ENCODE measurements at places on chromosomes 4 and X.

DNA sequence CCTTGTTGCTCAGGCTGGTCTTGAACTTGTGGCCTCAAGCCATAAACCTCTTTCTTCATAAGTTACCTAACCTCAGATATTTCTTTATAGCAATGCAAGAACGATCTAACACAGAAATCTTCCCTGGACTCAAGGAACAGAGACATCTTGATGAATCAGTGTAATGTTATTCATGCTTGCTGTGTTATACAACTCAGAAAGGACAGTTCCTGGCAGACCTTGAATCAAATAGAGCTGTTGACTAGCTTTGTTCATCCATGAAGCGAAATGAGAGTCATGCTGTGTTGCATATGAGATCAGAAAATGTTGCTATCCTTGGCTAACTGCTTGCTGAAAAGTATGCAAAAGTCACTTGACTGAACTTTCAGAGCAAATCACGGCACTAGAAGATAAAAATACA is 72.6 kb upstream of the ARHGAP24 start:
- no peak for DNase-seq

DNA sequence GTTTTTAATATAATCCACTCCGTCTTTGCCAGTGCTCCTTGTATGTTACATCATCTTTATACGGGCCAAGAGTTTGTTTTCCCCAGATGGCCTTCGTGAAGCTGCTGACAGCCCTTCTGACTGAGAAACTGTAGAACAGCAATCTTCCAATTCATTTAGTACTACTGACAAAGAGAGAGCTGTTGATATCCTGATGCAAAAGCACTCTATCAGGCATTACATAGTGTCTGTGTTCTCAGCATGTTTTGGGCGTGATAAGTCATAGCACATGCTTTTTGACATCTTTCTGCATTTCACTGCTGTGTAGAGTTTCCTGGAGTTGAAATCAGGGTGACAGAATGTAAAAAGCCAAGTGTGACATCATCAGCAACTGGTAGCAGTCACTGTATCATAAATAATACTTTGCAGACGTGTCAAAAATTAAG is 746.3 kb upstream of the FAM241A start:
- DNase-seq, result no peak

DNA sequence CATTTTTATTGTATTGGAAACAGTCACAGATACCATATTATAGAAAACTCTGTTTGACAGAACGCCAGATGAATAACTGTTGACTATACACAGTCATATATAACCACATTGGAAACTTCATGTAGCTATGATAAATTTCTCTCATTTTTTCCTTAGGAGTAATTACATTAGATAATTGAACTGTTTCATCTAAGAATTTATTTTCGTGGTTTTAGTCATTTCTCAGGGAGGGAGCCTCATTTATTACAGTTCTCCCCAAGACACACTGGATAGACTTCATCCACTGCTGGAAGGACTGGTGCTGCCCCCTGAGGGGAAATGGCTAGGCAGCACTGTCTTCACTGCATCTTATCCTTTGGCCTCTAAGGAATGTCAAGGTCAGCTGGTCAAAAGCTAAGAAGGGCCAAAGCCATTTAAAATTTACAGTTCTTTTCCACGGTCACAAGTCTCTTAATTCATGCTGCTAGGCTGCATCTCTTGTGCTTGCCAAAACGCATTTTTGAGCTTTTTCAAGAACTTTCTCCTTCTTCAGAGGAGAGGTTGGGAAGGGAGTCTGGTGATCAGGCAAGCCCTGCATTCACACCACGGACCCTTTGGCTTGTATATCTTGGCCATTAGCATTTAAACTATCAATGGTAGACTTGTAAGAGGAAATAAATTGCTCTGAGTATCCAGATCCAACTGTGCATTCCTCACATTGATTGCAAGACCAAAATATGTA is 145.1 kb downstream of the CBR4 start:
- DNase-seq, result no peak

DNA sequence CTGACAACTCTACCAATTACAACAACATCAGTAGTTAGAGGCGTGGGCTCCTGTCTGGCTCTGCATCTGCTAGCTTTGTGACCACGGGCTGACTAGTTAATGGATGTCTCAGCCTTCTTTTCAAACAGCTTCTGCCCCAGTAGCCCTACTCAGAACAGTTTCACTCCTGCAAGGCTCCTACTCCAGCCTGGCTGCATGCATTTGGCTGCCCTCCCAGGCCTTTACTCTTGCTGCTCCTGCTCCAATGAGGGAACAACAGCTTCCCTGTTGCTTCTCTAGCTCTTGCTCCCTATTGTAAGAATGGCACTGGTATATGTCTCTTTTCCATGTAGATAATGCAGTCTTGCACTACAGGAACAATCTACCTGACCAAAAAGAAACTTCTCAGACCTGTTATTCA is 93.3 kb downstream of the TTC29 start:
- no peak for DNase-seq

DNA sequence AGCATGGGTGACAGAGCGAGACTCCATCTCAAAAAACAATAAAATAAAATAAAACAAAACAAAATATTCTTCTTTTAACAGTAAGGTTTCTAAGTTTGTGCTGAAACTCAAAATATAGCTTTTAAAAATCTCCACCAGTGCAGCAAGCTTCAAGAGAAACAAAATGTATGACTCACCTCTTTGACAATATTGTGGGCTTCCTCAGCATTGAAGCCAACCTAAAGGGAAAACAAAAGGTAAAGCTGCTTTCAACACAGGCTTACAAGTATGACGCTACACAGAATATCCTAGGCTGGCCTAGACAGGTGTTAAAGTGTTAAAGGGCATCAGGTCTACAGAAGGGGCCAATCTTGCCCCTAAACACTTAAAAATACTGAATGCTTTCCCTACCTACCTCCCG is 1.2 kb downstream of the DYNLT3 start:
- DNase-seq, result no peak

GRCh38 chr4:6333301-6334202 is 63.9 kb downstream of the WFS1 start:
- no peak for DNase-seq

GRCh38 chr4:137363496-137363895 is 168.8 kb downstream of the PCDH18 start:
- DNase-seq, result no peak

DNA sequence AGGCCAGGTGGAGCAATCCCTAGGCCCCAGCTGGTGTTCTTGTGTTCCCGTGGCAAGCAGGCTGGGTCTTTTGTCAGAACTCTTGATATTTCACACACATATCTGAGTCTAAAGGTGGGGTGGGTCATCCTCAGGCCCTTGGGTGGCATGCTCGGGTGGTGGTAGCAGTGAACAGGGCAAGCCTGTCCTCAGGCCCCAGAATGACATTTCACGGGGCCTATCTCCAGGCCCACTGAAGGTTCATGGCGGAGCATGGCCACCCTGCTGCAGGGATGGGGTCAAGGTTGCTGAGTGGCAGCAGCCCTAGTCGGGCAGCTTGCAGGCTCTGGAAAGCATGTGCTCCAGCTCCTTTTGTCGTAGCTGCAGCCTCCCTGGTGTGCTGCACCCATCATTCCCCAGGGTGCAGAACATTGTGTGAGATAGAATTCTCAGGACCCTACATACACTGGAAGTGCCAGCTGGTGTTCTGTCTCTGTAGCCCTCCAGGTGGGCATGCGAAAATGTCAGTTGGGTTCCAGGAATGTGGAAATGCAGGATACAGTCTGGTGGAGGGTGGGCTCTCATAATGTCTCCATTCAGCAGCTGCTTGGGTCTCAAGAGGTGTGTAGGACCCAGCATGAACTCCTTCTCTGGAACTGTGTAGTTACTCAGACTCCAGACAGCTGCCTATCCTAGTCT is 1571.8 kb downstream of the STIM2 start:
- no peak for DNase-seq

DNA sequence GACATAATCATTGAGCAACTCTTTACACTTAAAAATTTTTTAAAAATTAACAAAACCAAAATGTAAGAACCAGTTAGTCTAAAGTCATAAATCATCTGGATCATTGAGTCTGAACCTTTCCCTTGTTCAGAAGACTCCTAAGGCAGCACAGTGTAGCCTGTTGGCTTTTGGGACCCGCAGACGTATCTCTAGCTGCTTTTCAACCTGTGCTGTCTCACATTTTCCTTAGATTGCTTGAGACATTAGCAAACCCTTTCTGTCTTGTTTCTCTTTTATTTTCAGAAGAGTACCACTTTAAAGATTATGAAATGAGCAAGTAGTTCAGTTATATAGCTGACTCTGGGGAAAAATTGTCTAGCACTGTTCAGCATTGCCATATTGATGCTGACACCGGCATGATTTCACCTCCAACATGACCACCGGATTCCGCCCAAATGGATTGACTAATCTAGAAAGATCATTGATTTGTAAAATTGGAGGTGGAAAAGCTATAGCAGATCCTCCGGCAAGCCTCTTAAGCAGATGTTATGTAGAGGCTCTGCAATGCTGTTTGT is 8.9 kb downstream of the TCEANC start:
- DNase-seq, result no peak

DNA sequence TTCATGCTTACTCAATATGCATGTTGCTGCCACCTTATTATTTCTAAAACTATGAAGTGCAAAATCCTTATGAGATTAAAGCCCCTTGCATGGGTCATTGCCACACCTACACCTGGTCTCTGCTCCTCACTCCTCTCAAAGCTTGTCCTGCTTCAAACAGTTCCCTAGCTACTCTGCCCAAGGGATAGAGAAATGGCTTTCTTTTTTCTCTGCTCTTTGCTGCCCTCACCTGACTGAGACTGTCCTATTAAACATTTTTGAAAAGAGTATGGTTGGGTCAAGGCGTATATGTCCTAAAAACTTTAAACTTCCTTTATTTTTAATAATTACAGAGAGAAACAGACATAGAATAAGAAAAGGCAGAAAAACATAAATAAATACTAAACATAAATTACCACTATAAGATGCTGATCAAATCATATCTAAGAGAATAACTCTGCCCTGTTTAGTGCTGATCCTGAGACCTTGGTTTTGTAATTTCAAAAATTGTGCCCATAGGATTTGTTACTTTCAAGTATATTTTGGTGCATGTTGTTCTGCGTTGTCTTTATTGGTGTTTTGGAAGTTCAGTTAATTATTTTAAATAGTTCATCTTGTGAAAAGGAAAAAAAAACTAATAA is 704.9 kb upstream of the PABPC4L start:
- no peak for DNase-seq

GRCh38 chr4:38889143-38889542 is 21.5 kb downstream of the FAM114A1 start:
- no peak for DNase-seq

DNA sequence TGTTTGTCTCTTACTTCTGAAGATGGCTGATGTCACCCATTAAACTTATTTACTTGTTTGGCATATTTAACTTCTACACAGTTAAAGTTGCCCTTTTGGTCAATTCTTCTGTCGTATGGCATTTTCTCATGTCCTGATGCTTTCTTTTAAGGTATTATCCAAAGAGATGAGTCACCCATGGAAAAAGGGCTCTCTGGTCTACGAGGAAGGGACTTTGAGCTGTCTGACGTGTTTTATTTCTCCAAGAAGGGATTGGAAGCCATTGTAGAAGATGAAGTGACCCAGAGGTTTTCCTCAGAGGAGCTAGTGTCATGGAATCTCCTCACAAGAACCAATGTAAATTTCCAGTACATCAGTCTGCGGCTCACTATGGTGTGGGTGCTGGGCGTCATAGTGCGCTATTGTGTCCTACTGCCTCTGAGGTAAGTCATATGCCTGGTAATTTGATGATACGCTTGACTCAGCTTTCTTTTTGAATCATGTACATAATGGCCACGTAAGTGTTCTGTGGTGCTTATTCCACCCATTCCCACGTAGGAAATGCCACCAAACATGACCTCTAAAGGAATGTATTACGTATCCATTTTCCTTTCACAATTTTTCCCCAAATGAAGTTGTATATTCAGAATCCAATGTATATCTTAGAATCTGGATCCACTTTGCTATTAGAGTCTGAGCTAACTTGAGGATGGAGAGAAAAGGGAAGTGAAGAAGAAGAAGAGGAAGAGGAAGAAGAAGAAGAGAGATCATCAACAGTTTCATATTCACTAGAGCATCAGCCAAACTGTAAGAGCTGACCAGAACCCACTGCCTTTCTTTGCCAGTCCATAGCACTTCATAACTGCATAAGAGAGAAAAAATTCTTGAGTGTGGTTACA is 45.7 kb downstream of the GPAT3 start:
- DNase-seq, result no peak

GRCh38 chrX:133574716-133575115 is 159.4 kb upstream of the GPC4 start:
- DNase-seq, result no peak

GRCh38 chrX:13263560-13264251 is 56.1 kb downstream of the ATXN3L start:
- DNase-seq, result no peak

DNA sequence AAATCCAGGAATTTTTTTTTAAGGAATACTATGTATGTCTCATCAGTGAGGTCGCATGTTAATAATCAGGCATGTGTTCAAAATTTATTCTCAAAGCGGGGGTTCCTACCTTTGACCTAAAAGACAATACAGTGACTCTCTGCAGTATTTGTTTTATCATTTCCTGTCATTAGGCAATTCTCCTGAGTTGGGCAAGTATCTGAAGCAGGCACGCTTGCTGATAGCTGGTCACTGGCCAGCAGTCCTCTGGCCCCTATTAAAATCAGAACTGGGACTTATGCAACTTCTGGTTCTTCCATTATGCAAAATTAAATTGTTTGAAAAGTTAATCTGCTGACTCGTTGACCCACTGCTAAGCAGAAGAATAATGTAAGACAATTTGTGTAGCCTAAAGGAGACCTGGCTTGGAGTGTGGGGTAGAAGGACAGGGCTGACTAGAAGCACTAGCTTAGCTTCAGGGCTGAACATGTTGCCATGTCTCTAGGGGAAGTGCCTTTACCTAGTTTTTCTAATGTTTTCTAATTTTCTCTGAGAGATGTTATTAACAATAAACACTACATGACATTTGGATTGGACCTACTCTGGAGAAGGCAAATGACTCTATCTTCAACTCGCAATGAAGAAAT is 36.0 kb upstream of the GABRA2 start:
- no peak for DNase-seq

DNA sequence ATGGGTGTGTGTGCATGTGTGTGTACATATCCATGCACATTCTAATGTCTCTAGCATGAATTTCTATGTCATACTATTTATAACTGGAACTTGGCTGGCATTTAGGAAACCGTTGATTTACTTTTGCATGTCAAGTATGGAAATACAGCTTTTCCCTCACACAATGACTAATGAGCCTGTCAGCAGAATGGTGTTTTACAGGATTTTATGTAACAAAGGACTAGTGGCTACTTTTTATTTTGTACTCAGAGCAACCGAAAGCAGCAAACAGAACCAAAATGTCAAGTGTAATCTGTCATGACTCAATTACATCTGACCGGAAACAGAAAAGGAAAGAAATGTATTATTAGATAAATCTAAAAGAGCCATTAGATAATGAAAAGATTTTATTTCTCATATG is 1911.5 kb upstream of the AGA start:
- no peak for DNase-seq

- DNase-seq, result no peak
Observed at GRCh38 chrX:65706041-65706828, 38.8 kb downstream of the MSN start.

- no peak for DNase-seq
Observed at GRCh38 chr4:6349896-6350603, 80.4 kb downstream of the WFS1 start.

Data from NCI-H2171 (cell line).